ENCODE measurements at places on chromosomes 1 and 21.

DNA sequence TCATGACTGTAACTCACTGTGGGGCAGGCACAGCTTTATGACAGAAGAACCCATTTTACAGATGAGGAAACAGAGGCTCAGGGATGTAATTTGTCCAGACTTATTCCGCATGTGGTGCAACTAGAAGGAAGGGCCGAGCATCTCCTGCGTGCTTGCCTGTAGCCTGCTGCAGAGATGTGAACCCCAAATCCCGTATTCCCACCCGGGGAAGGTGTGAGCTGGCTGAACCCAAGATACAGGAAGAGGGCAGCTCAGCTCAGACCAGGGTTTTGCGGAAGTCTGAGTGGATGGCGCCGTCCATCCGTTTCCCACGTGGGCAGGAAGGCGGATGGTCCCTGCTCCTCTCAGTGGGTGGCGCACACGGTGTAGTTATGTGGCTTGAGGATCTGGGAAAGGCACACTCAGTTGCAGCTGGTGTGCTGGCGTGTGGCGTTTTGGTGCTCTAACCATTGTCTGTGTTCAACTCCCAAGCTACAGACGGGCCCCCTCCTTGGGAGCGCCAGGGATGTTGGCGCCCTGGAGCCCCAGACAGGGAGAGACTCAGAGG lies 1.2 kb downstream of the CROCC start:
- DNase-seq, result no peak

DNA sequence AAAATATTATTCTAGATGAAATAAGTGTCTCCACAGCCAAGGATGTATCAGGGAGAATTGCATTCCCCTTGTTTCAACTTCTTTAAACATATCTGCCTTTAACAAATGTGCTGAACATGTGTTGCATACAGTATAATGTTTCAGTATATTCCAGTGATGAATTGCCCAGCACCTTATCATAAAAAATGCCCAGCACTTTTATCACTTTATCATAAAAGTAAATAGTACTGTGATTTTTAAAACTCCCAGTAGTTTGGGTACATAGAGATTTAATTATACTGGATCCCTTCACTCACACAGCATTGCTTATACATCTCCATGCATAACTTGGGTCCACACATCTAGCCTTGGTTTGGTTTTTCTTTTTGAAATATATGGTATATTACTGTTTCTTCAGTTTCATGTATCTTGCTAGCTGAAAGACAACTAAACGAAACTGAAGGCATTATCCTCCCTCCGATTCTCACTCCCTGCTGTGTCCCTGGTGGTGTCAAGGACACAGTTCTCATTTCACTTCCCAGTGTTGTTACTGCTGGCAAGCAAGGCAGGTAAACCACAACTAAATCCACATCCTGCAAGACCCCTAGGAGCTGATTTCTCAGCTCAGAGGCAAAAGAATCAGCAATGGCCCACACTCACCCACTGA lies 118.2 kb upstream of the SLC44A3 start:
- DNase-seq, result no peak

DNA sequence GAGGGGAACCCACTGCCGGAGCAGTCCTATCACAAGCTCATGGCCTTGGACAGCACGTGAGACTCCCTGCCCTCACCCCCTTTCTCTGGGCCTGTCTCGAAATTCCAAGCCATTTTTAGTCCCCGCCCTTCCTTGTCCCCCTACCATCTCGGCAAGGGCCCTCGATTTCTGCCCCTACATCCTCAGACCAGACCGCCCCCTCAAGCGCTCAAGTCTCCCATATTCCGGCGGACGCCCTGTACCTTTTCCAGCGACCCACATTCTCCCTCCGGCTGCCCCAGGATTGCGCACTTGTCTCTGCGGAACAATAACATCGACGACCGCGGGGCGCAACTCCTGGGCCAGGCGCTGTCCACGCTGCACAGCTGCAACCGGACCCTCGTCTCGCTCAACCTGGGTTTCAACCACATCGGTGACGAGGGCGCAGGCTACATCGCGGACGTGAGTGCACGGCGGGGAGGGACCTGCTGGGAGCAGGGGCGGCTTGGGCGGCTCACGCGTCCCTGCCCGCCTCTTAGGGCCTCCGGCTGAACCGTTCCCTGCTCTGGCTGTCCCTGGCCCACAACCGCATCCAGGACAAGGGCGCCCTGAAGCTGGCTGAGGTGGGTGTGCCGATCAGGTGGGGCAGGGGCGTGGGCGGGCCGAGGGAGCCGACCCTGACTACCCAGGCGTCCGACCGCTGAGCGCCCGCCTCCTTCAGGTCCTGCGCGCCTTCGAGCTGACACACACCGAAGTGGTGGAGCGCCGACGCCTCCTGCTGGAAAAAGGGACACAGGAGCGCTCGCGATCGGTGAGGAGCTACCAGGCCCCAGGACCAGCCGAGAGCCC lies 7.0 kb downstream of the LRRC71 start:
- DNase-seq, result no peak

GRCh38 chr1:153791648-153792253 lies 16.5 kb downstream of the SLC27A3 start:
- DNase-seq, result no peak

- DNase-seq, result no peak
These were observed 18.7 kb upstream of the FMOD start for GRCh38 chr1:203369666-203370065.

DNA sequence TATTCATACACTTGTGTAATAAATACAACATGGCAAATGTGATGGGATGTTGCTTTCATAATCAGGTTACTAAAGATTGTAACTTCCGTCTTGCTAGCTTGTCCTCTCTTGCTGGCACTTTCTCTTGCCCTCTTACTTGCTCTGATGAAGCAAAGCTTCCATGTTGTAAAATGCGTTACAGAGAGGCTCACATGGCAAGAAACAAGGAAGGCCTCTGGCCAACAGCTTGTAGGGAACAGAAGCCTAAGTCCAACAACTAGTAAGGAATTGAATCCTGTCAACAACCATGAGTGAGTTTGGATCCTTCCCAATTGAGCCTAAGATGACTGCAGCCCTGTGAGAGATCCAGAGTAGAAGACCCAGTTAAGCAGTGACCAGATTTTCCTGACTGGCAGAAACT lies 15.4 kb downstream of the TMED5 start:
- DNase-seq, result no peak

- DNase-seq, result no peak
These were observed 98.0 kb upstream of the C1orf105 start for GRCh38 chr1:172322219-172323061.

DNA sequence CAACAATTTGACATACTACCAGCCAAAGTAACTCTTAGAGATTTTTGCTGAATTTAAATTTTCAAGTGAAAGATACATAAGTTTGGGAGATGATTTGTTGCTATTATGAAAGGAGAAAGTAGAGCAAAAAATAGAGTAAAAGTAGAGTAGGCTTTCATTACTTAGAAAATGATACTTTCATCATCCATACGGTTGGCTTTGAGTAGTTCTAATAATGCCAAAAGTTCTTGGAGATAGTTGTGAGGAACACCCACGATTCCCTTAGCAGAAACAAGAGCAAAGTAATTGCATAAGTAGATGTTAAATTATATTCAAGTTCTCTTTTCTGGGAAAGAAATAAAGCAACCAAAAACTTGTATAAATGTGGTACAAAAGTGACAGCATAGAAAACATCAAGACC lies 95.0 kb upstream of the VAV3 start:
- no peak for DNase-seq

DNA sequence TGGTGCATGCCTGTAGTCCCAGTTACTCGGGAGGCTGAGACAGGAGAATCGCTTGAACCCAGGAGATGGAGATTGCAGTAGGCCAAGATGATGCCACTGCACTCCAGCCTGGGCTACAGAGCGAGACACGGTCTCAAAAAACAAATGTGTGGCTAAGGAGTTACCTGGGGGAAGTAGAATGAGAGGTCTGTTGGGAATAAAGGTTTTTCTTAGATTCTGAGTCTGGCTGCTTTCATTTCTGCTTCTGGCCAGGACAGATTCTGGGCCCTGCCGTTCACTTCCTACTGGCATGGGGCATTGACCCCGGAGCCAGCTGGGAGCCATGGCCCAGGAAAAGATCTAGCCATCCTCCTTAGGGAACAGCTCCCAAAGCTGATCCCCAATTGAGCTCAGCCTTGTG lies 420 bp upstream of the DCDC2B start:
- DNase-seq, result no peak

- no peak for DNase-seq
These were observed 8.2 kb downstream of the IFFO2 start for GRCh38 chr1:18948048-18948912.
